ENCODE measurements at places on chromosomes 5 and 9.

- DNase-seq = no peak
Observed at GRCh38 chr9:33165263-33166151, 1.6 kb downstream of the B4GALT1 start.

GRCh38 chr5:12330381-12330780, 426.1 kb upstream of the CTNND2 start:
- no peak for DNase-seq

GRCh38 chr9:69036309-69036708, 757 bp downstream of the FXN start:
- DNase-seq = peak; percentile 52

DNA sequence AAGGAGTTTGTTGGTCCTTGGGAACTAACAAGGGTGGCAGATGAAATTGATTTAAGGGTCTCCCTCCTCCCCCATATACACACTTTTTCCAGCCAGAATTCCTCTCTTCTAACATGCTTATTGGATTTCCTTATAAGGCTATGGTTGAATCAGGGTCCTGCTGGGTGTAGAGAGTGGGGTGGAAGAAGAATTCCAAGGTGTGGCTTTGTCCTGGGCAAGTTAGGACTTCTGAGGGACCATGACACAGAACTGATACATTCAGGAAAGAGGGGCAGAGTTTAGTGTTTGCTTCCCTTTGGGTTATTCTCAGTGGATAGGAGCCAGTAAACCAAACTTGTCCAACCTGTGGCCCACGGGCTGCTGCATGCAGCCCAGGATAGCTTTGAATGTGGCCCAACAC, 116.5 kb downstream of the SNX18 start:
- no peak for DNase-seq

GRCh38 chr5:80904533-80905187, 55.5 kb upstream of the RASGRF2 start:
- peak; percentile 47 for DNase-seq

DNA sequence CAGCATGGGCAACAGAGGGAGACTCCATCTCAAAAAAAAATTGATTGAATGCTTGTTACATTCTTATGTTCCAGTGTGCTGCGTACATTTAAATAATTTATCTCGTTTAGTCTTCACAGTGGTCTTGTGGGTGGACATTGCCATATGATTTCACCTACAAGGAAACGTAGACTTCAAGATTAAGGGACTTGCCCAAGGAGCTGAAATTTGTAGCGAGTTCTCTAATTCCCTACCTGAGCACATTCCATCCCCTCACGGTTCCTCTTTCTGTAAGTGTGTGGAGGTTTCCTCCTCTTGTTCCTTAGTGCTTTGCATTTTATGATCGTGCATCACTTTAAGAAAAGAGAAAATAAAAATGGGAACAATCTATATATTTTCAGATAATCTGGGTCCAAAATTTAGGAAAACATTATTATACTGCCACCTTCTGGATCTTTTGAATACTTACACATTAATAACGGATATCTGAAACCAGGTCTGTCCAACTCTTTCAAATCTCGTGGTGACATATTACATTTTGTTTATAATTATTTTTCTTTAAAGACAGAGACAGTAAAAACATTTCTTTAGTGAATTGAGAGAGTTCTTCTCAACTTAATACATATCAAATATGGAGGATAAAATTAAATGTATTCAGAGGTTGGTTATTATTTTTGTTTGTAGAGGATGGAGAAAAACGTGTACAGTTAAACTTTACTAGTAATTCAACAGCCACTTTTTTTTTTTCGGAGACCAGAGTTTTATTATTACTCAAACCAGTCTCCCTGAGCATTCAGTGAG, 29.9 kb upstream of the C7 start:
- DNase-seq = peak; percentile 22

DNA sequence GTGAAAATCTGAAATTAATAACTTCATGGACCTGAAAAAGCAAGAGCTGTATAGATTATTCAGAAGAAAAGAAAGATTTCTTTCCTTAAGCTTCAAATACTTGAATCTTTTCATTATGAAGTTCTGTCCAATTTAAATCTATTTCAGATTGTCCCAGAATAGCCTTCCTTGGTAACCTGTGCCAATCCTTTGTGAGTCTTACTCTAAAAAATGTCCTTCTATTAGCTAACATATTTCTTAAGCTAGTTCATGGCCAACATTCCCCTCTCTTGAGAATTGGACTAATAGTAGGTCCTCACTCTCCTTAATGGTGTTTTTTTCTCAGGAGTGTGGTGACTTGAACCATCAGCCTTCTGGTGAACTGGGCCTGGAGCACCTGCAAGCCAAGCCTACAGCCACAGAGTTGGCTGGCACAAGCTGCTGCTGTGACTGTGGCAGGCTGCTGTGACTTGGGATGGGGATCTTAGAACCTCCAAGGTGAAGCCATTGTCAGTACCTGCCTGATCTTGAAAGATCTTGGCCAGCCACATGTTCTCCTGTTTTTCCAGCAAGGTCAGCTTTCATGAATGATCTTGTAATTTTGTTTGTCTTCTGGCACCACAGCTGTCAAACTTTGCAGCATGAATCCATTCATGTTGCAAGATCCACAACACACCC, 262.6 kb upstream of the MAP3K1 start:
- no peak for DNase-seq

DNA sequence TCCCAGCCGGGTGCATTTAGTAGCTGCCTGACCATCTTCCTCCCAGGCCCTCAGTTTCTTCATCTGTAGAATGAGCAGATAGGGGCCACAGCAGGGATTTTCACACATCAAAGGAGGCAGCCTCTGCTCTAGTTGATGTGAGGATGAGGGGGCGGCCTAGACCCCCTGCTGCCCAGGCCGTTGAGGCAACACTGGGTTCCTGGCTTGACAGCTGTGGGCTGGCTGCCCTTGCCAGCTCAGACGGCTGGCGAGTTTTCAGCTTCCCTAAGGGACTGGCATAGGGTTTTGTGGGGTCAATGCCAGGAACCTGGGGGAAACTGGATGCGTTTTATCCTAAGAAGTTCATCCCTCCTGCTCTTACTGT, 49.6 kb downstream of the NDST1 start:
- no peak for DNase-seq

DNA sequence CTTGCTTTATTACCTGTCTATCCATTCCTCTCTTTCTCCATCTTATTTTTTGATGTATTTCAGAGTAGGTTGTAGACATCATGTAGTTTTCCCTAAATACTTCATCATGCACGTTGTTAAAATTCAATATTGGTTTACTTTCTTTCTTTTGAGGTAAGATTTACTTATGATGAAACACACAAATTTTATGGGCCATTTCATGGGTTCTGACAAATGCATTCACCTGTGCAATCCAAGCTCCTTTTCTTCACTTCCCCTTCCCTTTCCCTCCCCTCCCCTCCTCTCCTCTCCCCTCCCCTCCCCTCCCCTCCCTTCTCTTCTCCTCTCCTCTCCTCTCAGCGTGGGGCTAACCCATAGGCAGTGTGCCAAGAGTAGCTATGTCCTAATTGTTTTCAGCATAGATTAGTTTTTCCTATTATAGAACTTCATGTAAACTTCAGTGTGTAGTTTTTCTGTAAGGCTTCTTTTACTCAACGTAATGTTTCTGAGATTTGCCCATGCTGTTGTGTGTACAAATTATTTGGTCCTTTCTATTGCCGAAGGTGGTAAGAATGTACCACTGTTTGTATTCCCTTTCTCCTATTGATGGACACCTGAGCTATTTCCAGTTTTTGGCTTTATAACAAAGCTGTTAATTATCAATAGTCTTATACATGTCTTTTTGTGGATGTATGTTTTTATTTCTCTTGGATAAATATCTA, 92.9 kb upstream of the CLINT1 start:
- no peak for DNase-seq

GRCh38 chr9:133227242-133227860, 18.3 kb upstream of the OBP2B start:
- no peak for DNase-seq

GRCh38 chr9:109193974-109194556, 27.0 kb upstream of the FRRS1L start:
- no peak for DNase-seq

DNA sequence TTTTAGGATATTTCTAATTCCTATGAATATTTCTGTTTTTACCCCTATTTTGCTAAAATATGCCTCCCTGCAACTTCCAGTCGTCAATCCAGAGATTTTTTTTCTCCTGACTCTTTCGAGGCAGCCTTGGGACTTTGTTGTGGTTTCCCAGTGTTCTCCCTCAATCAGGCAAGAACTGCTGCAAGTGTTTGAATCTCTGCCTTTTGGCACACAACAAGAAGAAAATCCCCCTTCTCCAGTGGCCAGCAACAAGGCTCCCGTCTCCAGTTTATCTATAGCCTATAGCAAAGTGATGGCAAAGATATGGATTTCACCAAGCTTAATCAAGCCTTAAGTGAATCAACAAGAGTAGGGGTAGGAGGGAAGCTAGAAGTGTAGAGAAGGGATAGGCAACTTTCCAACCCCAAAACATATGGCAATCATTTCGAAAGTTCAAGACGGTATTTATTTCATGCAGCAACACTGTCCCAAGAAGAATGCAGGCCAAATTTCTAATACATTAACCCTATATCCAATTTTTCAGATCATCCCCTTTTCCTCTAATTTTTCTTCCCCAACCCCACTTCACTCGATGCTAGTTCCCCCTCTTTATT, 37.7 kb upstream of the PAPPA start:
- no peak for DNase-seq

GRCh38 chr5:17406423-17406838, 91.6 kb upstream of the TAF11L2 start:
- no peak for DNase-seq

- DNase-seq = no peak
Observed at GRCh38 chr5:151264113-151264512, 11.1 kb downstream of the GM2A start.

DNA sequence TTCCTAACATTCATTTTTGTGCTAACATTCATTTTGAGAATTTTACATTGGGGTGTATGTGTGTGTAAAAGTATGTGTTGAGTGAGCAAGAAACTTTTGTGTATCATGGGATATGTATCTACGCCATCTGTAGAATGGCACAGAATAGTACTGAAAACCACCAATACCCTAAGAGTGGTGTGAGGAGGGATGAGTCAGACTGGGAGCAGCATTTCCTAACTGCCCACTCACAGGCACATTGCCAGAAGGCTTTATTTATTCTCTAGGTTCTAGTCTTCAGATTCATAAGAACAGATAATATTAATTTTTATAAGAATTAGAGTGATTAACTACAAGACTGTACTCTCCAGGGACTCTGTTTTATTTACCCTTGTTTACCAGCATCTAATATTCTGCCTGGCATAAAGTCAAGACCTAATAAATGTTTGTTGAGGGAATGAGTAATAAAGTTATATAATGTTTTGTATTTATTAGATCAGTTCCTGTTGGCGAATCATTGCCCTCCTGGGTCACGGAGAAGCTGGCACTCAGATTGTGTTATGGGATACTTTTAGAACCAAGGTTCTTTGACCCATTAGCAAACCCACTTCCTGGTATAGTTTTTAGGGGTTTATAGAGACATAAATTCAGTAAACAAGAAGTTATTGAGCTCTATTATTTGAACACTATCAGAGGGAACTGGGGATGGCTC, 159.1 kb upstream of the PPP2R2B start:
- DNase-seq = no peak

GRCh38 chr9:122065923-122066629, 27.0 kb downstream of the TTLL11 start:
- no peak for DNase-seq

- peak; percentile 50 for DNase-seq
Observed at GRCh38 chr9:117783828-117784227, 79.6 kb downstream of the TLR4 start.

DNA sequence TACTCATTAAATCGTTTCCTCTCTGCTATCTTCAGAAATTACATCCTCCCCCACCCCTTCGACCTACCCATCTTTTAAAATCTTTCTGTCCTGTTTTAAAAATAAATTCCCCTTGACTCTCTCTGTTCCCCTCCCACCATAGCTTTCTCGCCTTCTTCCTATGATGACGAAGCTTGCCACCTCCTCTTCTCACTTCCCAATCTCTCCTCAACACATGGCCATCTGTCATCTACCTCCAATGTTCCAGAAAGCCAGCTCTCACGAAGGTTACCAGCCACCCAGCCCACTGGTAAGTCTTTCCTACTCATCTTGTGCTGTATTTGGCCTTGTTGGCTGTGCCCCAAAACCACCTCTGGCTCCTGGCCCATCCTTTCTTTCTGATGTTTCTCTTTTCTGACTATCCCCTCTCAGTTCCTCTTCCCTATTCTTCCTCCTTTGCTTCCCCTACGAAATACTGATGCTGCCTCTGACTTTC, 346.3 kb downstream of the ENC1 start:
- peak; percentile 71 for DNase-seq

DNA sequence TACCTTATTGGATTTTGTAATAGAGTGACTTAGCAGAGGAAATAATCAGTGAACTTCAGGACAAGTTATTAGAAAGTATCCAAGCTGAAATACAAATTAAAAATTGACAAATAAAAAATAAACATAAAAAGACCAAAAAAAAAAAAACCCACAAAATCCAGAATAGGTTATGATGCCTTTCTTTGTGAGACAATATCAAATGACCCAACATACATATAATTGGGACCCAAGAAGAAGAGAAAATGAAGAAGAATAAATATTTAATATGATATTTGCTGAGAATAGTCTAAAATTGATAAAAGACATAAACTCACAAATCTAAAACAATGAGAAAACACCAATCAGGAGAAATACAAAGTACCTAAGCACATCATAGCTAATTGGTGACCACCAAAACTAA, 81.8 kb downstream of the ICE1 start:
- DNase-seq = no peak

GRCh38 chr5:139178935-139179334, 19.2 kb downstream of the SIL1 start:
- no peak for DNase-seq
